ENCODE measurements at places on chromosomes 13 and 19.

DNA sequence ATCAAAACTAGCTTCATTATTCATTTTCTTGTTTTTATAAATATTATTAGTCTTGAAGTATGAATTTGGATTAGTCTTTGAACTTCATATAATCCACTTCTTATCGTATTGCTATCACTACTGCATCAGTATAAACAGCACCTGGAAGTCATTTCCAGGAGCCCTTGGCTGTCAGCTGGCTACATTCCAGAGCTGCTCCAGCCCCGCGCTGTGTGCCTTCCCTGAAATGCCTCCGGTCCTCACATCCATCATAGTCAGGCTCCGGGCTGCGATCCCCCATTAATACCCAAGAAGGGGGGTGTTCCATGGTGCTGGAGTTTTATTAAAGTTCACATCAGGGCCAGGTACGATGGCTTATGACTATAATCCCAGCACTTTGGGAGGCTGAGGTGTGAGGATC lies 124.3 kb upstream of the GJB6 start:
- no peak for DNase-seq

DNA sequence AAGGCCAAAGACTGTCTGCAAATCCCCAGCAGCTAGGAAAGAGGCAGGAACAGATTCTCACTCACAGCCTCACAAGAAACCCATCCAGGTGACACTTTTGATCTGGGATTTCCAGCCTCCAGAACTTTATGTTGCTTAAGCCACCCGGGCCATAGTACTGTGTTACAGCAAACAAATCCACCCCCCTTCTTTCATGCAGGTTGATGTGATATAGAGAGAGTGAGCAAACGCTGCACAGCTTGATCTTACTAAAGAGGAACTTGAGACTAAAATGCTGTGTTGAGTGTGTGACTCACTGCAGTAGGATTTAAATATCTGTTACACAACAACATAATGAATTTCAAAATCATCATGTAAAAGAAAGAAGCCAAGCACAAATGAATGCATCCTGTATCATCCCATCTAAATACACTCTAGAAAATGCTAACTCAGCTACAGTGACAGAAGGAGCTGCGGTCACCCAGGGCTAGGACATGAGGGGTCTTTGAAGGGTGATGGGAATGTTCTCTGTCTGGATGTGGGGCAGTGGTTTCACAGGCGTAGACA lies 32.2 kb downstream of the RCBTB2 start:
- peak; percentile 72 for DNase-seq

DNA sequence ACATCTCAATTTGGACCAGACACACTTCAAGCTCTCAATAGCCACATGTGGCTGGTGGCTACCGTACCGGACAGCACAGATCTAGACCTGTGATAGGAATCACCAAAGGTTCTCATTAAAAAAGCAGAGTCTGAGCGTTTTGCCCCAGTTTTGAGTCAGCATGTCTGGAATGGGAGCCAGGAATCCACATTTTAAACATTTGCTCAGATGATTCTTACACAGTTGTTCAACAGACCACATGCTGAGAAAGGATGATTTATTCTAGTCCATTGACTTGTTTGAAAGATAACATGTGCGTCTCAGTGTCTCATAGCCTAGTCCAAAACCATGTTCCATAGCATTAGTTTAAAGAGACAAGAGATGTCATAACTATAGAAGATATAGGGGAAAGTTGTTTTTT lies 53.4 kb downstream of the FLT3 start:
- peak; percentile 42 for DNase-seq

DNA sequence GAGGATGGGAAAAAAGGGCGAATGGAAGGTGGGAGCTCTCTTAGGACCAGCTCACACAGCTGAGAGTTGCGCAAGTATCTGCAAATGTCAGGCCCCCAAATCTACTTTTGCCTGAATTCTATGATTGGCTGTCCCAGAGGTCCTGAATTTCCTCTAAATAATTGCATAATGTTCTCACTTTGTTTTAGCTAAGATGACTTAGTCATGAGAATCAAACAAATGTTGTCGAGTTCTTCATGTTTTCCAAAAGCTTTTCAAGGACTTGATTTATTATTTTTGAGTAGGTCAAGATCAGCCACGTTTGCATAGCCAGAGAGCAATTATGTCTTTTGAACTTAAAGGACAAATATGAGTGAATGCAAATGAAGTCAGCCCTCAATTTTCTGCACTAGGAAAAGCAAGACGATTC lies 246.6 kb upstream of the MAB21L1 start:
- DNase-seq: no peak

- DNase-seq: no peak
Measured at GRCh38 chr19:12757544-12758274, 6.1 kb downstream of the BEST2 start.

- no peak for DNase-seq
Measured at GRCh38 chr19:39684267-39684666, 20.0 kb upstream of the LGALS14 start.

- peak; percentile 89 for DNase-seq
Measured at GRCh38 chr13:101309014-101309619, 107.2 kb downstream of the NALCN start.

GRCh38 chr13:109627649-109628048 lies 158.7 kb downstream of the IRS2 start:
- no peak for DNase-seq

GRCh38 chr13:78598966-78599644 lies 4.2 kb downstream of the POU4F1 start:
- no peak for DNase-seq

- DNase-seq: no peak
Measured at GRCh38 chr19:10566658-10567410, 1.0 kb upstream of the KRI1 start.

DNA sequence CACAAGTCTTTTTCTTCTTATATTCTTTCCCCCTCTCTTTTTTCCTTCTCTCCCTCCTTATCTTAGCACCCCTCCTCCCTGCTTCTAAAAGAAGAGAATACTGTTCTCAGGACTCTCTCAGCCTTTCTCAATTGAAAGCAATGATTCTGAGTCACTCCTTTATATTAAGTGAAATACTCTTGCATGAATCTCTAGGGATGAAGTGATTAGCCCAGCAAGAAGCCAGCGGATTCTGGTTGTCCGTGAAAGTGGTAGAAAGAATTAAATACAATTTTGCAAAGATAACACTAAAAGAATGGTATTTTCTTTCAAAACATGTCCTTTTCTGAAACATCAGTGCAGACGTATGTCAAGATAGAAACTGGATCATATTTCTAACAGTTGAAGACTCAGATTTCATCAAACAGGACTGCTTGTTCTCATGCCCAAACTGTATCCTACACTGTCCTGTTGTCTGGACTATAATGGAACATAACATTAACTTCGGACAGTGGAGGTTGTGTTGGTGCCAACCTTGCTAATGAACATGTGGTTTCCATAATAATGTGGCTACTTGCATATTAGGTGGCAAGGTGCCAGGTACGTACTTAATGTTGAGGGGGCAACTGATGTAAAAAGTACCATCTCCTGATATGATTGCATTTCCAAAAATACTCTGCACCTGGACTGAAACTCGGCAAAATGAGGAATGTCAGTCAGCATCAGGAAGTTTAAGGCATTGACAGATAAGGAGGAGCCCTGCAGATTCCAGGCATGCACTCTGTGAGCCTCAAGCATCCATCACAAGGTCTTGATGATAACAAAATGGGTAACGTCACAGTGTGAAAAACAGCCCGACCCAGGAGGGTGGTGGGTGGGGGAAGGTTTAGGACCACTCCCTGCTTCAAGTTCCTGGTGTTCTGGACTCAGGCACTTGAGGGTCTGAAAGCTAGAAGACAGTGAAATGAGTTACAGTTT lies 357.2 kb downstream of the DLEU7 start:
- peak; percentile 43 for DNase-seq

GRCh38 chr13:50130123-50130946 lies 115.1 kb downstream of the KCNRG start:
- DNase-seq: no peak

DNA sequence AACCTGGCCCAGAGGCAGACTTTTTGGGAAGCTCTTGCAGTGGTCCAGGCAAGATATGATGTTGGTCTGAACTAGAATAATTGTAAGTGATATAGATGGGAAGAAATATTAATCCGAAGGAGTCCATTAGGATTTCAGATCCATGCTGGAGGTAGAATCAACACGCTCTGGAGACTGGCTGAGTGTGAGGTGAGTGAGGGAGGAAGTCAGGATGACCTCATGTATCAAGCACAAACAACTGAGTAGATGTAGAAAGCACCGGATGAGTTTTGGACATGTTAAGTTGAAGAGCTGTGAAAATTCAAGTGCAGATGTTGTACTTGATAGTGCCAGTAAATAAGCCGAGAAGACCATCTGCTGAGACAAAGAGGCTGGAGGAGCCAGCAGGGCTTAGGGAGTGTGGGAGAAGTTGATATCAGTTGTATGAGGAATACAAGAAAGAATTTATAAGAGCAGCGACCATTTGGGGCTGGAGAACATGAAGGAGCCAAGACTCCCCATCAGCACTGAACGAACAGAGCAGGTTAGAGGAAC lies 5.3 kb upstream of the CNMD start:
- DNase-seq: no peak

All from fibroblast of skin of left biceps (primary cell).